ENCODE measurements at places on chromosomes 12 and 14.

- no peak for DNase-seq
Observed at GRCh38 chr12:112017041-112017440, 3.8 kb downstream of the ERP29 start.

- DNase-seq, result no peak
Observed at GRCh38 chr12:101942250-101942605, 64.8 kb downstream of the DRAM1 start.

GRCh38 chr12:59431266-59431665, 164.6 kb upstream of the SLC16A7 start:
- DNase-seq, result no peak

DNA sequence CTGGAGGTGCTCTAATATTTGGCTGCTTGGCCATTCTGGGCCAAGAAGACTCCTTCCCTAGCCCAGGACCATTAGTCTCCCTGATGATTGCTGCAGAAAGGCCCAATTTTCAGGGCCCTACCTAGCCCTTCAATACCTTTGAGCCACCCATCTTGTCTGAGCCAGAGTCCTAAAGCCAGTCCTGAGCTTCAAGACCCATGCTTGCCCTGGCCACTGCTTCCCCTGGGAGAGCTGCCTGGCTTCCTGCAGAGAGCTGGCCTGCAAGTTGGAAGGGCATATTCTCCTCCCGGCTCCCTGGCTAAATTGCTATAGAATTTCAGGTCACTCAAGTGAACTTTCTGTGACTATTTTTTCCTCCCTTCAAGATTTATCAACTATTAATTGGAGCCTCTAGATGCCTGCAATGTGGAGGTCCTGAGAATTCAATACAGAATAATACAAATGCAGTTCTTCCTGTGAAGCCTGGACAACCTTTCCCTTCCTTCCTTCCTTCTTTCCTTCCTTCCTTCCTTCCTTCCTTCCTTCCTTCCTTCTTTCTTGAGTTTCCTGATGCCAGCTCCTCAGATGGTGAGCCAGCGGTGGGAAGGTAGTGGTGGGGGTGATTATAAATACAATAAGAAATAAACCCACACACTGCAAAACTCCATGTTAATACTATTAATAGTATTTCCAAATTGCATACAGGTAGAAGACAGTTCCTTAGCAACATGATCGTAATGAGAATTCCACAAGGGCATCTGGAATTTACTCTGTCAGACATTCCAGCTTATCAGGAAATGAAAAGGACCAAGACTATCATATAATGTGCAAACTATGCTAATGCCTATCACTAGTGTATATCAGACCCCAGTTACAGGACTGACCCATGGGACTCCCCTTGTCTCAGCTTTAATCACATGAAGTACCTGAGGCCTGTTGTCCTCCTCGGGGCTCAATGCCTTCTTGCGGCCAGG, 108.1 kb downstream of the ZFP36L1 start:
- no peak for DNase-seq

DNA sequence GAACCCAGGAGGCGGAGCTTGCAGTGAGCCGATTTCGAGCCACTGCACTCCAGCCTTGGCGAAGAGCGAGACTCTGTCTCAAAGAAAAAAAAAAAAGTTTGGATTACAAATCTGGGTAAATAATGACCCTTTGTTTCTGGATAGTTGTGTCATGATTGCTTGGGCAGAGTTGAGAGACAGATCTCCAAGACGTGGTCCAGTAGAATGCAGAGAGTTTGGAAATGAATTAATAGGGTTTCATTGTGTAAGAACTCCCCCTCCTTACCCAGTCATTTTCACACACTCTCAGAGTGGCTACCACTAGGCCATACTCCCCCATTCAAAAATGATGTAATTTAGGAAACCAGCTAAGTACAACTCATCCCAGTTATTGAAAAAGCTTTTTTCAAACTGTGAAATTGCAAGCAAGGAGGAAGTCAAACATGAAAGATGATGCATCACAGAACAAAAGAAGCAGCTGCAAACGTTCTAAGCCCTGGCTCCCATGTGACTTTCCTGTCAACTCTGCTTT, 1331.9 kb downstream of the AACS start:
- no peak for DNase-seq

DNA sequence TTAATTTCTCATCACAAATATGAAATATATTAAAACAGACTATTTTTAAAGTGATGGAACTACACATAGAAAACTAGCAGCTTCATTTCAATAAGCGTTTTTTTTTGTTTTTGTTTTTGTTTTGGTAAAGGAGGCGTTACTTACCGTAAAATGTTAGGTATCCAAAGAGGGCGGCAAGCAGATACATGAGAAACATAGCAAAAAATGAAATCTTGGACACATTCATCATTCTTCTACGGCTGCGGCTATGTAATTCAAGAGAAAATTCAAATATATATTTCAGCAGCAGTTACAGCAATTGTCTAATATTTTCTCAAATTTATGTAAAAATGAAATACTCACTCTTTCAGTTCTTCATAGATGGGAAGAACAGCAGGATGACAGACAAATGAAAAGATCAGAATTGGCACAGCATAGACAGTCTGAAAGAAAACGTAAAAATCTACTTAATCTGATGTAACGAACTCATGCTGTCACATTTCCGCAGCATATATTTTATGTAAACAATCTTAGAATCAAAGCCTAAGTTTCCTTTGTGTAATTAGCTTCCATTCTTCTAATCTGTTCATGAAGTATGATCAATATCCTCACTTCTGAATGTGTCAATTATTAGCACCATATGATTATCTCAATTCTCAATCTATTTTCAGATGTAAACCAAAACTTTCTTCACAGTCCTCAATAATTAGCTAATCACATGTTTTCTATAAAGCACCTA, 8.8 kb downstream of the SLC38A2 start:
- DNase-seq, result no peak

DNA sequence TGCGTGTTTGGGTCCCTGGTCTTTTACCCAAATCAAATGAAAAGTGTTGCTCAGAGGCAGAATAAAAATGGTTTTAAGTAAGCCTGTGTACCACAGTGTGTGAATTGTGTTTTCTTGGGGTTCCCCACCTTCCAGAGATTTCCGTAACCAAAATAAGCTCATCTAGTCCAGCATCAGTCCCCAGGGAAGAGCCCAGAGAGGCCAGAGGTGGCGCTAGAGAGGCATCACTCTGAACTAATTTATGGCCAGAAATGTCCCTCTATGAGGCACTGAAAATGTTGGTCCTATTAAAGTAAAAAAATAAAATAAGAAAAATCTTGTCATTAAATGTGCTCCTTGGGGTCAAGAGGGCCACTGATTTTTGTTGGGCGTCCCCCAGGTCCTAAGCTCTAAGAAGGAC, 24.9 kb upstream of the PRKAB1 start:
- no peak for DNase-seq

Data from stimulated activated CD4-positive, alpha-beta T cell treated with anti-CD3 and anti-CD28 coated beads, Interleukin-15, amount 100 ng/mL, for 1 hour (primary cell).